Substantia nigra (tissue), 51 donors: ENCODE measurements at places on chromosomes 7 and 10.

DNA sequence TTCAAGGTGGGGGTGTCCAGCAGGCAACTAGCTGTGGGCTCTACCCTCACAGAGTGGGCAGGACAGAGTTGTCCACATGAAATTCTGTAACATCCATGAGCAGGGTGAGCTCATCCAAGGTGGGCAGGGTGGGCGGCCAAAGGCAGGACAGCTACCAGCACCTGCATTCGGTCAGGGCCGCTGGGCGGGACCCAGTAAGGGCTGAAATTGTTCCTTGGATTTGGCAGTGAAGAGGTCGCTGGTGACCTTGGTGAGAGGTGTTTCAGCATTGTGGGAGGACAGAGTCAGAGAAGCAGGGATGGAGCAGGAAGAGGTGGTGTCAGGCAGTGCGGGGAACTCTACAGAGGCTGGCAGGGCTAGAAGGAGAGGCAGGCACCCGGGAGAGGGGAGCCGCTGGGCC lies 23.9 kb downstream of the ADCYAP1R1 start:
- DNase-seq, result no peak

GRCh38 chr7:50246551-50246950 lies 58.0 kb upstream of the IKZF1 start:
- DNase-seq, result no peak

DNA sequence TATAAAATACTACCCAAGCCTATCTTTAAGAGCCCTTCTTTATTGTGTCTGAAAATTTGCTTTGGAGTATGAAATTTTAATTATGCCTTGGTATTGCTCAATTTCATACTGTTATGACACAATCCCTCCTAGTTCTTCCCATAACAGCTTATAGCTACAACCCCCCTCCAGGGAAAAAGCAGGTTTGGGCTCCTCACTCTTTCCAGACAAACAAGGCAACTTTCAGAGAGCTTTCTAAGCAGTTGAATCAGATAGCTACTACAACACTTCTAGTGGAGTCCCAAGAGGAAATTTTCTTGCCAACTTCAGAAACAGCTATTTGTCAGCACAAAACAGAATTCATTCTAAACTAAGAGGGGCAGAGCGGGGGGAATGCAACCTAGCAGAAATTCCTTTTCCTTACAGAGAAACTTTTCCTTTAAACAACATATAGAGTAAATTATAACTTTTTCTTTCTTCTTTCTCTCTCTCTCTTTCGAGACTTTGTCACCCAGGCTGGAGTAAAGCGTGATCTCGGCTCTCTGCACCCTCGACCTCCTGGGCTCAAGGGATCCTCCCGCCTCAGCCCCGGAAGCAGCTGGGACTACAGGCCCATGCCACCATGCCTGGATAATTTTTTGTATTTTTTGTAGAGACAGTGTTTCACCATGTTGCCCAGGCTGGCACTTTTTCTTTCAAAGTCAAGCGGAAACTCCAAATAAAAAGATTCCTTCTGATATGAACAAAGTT lies 26.0 kb upstream of the JMJD1C start:
- no peak for DNase-seq

DNA sequence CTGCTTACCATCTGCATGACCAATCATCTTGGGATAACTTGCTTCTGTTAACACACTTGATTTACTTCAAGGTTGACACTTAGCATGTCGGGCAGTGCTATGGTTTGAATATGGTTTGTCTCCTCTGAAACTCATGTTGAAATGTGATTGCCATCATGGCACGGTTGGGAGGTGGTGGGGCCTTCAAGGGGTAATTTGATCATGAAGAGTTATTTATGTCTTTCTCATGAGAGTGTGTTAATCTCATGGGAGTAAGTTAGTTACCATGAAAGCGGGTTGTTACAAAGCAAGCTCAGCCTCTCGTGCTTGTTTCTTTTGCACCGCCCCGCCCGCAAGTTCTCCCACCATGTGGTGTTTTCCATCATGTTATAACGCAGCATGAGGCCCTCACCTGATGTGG lies 163.6 kb downstream of the DOCK4 start:
- no peak for DNase-seq

DNA sequence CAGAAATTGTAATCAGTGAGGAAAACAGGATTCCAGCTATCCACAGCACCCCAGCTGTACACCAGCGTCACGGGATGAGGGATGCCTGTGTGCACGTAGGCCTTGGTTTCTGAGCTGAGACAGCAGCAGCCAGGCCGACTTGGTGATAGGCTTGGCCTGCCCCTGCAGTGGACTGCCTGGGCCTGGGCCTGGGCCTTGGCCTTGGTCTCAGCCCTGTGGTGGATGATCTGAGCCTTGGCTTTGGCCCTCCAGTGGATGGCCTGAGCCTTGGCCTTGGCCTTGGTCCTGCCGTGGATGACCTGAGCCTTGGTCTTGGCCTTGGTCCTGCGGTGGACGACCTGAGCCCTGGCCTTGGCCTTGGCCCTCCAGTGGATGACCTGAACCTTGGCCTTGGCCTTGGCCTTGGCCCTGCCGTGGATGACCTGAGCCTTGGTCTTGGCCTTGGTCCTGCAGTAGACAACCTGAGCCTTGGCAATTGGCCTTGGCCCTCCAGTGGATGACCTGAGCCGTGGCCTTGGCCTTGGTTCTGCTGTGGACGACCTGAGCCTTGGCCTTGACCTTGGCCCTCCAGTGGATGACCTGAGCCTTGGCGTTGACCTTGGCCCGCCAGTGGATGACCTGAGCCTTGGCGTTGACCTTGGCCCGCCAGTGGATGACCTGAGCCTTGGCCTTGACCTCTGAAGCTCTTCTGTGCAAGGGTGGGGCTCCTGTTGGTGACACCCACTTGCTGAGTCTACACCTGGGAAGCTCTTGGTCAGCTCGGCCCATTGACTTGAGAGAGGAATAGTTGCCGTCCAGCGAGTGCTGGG lies 93.8 kb downstream of the CUX1 start:
- DNase-seq, result no peak

GRCh38 chr7:99325001-99325493 lies 651 bp upstream of the ARPC1A start:
- no peak for DNase-seq

GRCh38 chr7:46682836-46683624 lies 762.0 kb upstream of the IGFBP3 start:
- no peak for DNase-seq

- DNase-seq, result no peak
These were observed 3.8 kb downstream of the MINDY3 start for GRCh38 chr10:15856328-15857015.

DNA sequence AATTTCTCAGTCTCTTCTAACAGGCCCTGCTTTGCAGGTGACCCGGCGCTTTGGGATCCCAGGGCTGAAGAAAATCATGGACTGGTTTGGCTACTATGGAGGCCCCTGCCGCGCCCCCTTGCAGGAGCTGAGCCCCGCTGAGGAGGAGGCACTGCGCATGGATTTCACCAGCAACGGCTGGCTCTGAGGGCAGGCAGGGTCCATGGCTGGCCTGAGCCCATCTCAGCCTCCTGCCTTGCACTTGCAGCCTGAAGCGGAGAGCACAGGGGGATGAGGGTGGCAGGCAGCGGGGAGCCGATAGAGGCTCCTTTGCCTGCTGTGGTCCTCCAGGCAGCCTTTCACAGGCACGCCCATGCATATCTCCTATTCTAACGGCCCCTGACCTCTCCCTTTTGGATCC lies 21.8 kb downstream of the MORN4 start:
- DNase-seq, result no peak

- no peak for DNase-seq
These were observed 4.7 kb downstream of the C10orf88 start for GRCh38 chr10:122949296-122949695.

GRCh38 chr10:107166403-107166802 lies 1.9 kb upstream of the SORCS1 start:
- no peak for DNase-seq

DNA sequence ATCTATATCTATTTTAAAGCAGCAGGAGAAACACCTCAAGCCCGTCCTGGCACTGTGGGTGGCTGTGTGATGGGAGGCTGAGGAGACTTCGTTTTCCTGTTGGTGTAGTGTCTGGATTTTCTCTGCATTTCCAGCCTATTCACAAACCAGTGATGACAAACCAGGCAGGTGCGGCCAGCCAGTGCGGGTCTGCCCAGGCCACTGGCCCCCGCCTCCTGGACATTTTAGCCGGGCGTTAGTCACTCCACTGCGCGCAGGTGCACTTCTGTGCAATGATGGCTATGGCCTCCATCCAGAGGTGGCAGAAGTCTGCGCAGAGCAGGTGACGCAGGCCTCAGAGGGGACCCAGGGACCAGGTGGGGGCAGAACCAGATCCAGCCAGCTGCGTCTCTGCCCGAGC lies 64.9 kb upstream of the PITRM1 start:
- no peak for DNase-seq

GRCh38 chr10:89073719-89074118 lies 83.1 kb downstream of the FAS start:
- no peak for DNase-seq

DNA sequence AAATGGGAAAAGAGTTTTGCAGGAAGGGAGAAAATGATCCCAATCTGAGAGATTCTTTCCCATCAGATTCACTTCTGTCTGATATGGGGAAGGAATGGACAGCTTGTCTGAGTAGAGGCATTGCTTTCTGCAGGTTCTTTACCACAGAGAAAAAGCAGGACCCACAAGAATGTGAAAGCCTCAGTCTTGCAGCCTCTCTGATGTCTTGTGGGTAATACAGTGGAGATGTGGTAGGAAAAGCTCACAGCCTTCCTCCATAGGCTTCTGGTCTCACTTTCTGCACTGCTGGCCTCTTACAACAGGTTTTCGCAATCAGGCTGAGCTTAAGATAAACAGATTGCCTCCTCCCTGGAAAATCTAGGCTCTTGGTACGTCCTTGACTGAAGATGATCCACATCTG lies 551 bp downstream of the IFIT1 start:
- no peak for DNase-seq

GRCh38 chr10:102502337-102503151 lies at the start of gene ACTR1A:
Gene ACTR1A, minus strand, starts transcription at chr10:102502712. Its CDS starts 65 bp downstream, at chr10:102502647.
- peak; percentile 95 for DNase-seq

DNA sequence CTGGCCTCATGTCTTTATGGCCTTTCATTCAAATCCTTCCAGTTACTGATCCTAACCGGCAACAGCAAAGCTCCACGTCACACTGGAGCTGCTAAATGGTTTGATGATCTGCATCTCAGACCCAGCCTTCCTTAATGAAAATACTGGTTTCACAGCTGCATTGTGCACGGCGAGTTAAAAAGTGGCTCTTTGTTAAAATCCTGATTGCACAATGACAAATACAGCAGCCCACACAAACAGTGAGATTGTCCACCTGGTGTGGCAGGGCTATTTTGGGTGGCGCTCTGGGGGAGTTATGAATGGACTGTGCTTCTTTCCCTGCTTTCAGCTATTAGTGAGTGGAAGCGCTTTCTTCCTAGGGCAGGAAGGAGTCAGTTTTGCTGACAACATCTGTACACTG lies 63.4 kb upstream of the C1QL3 start:
- no peak for DNase-seq

- DNase-seq, result no peak
These were observed 97.2 kb upstream of the PCGF5 start for GRCh38 chr10:91123261-91123660.

- DNase-seq, result no peak
These were observed 310.0 kb downstream of the PPP1R3A start for GRCh38 chr7:113608782-113609181.

DNA sequence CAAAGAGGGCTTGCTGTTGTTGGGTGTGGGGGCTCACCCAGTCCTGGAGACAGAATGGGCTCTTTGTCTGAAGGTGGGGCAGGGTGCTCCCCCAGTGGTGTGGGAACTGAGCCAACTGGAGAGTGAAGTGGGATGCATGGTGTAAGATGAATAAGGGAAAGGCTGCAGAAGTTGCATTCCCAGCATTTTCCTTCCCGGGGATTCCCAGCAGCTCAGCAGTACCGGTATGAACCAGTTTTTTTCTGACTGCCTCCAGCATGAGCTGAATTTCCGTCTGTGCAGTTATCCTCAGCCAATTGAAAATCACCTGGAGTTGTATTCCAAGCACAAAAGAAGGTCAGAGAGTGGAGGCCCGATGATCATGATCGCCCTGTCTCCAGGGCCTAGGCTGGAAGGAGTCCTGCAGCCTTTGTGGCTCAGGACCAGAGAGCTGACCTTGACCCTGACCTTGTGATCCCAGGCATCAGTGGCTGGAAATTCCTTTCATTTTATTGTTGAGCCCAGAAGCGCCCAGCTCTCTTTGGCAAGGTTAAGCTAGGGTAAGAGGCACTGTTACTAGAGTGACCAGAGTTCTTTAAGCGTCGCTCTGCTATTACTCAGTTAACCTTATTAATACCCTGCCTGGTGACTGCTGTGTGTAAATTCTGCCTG lies 33.4 kb downstream of the OGDH start:
- DNase-seq, result no peak

- no peak for DNase-seq
These were observed 94.2 kb upstream of the PRKCQ start for GRCh38 chr10:6674291-6674690.

DNA sequence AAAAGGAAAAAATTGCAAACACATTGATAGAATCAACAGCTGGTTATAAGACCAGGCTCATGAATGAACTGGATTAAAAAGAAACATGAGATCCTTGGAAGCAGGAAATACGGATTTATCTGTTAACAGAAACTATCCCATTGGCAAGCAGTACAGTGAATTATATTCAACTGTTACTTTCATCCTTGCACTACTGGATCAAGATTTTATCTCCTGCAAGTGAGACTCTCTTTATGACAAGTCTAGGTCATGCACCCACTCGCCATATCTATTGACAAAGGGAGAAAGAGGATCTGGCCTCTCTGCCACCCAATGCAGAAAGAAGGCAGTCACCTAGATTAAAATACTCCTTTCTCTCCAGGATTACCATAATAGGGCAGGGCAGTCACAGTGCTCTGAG lies 41.4 kb downstream of the CSTF2T start:
- DNase-seq, result no peak

- no peak for DNase-seq
These were observed 13.7 kb upstream of the SAMD8 start for GRCh38 chr10:75097666-75098285.

- no peak for DNase-seq
These were observed 178.2 kb upstream of the NRG3 start for GRCh38 chr10:81696609-81697388.

- DNase-seq, result no peak
These were observed 3.7 kb upstream of the IL2RA start for GRCh38 chr10:6065835-6066234.
